ENCODE measurements at places on chromosomes 16 and 17. TPM values are rescaled to one million over a fixed set of nuclear protein-coding genes. Genes with fewer than 3 reads are reported as not detected.

DNA sequence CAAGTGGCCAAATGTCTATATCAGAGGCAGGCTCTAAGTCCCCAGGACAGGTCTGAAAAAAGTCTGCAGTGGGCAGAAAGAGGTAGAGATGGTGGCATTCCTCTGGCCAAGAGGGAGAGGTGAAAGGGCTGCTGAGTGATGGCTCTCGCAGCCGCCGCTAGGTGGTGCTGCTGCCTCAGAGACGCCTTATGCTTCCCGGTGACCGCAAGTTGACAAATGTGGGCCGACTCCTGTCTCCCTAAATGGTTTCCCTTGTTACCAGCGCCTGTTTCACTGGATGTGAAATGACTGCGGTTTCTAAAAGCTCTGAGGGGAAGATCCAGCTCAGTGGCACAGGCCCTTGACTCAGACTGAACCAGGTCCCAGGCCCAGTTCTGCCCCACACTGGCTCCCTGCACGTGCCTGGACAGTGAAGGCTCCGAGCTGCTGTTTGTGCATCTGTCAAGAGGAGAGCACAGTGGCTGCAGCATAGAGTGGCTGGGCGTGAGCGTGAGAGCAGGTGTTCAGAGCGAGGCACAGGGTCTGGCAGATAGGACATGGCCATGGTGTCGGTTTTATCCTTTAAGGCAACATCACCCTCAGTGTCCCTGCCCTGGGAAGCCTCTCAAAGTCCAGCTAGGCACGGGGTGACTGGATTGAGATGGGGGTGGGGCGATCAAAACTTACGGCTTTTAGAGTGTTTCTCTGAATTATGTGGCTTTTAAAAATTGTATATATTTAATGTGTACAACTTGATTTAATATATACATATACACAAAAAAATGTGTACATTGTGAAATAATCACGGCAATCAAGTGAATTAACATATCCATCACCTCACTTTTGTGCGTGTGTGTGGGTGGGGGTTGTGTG is 19.9 kb downstream of the CLEC16A start:
- DNase-seq, result peak; percentile 93

DNA sequence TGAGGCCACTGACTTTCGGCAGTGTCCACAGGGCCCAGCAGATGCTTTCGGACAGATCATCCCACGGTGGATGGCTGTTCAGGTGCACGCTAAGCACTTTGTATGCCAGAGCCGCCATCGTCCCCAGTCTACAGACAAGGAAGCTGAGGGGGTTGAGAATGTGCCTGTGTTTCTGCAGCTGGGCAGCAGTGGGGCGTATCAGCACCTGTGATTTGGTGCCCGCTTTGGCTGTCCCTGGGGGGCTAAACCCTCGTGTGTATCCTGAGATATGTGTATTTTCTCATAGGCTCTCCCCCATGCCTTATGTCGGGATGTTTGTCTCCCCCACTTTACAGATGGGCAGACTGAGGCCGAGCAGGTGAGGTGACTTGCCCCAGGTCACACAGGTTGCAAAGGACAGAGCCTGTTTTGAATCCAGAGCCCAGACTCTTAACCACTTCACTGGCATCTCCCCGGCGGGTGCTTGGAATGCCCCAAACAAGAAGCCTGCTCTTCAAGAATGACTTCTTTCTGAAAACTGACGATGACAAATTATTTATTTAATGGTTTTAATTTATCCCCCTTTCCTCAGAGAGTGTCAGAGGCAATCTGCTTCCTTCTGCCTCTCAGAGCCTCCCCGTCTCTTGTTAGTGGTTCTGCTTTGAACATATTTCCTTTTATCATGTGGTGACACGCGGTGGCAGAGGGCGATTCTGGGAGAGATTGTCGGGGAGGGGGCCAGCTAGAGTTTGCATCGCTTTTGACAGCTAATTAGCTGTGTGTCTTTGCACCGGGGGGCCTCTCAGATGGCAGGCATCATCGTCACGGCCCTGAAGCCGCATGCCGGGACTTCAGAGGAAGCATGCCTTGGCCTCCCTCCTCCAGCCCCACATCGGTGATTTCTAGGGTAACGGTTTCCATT is 149.6 kb upstream of the CIBAR2 start:
- DNase-seq, result no peak

DNA sequence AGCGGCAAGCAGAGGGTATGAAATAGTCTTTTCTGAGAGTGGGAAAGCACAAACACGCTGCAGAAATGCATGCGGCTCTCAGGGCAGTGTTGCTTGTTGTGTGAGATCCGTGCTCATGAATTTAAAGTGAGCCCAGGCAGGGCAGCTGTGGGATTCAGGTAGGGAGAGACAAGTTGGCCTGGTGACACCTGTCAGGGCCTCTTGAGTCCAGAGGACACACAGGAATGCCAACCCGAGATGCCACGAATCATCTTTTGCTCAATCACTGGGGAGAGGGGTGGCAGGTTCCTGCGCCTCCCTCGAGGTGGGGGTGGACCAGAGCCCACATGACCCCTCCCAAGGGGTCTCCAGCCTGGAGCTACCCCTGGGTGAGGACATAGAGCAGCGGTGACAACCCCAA is 211.9 kb downstream of the GSG1L start:
- DNase-seq, result no peak

GRCh38 chr17:17931159-17931558 is 41.0 kb downstream of the TOM1L2 start:
- DNase-seq, result no peak

- DNase-seq, result peak; percentile 91
Measured at GRCh38 chr17:48023400-48024148, 14.0 kb downstream of the COPZ2 start.

- no peak for DNase-seq
Measured at GRCh38 chr17:60769327-60769726, 91.7 kb downstream of the BCAS3 start.

GRCh38 chr17:5032865-5033264 is 2.4 kb downstream of the SLC52A1 start:
- no peak for DNase-seq

GRCh38 chr17:43679911-43680310 is 18.2 kb upstream of the MEOX1 start:
- no peak for DNase-seq

The KRT20 gene
- 0.51 TPM for total RNA-seq

The SLC16A11 gene
- total RNA-seq, result not detected
